Urinary bladder (tissue), 4 donors: ENCODE measurements at places on chromosomes 12 and 14.

- DNase-seq, result no peak
Observed at GRCh38 chr14:68386950-68387779, 405.7 kb downstream of the ZFP36L1 start.

GRCh38 chr12:98399532-98399931, 115.9 kb upstream of the TMPO start:
- no peak for DNase-seq

GRCh38 chr14:31440280-31440679, 17.0 kb downstream of the DTD2 start:
- DNase-seq, result no peak

- DNase-seq, result no peak
Observed at GRCh38 chr12:89469361-89469760, 55.2 kb downstream of the GALNT4 start.

GRCh38 chr14:86305058-86305457, 775.1 kb downstream of the FLRT2 start:
- no peak for DNase-seq

DNA sequence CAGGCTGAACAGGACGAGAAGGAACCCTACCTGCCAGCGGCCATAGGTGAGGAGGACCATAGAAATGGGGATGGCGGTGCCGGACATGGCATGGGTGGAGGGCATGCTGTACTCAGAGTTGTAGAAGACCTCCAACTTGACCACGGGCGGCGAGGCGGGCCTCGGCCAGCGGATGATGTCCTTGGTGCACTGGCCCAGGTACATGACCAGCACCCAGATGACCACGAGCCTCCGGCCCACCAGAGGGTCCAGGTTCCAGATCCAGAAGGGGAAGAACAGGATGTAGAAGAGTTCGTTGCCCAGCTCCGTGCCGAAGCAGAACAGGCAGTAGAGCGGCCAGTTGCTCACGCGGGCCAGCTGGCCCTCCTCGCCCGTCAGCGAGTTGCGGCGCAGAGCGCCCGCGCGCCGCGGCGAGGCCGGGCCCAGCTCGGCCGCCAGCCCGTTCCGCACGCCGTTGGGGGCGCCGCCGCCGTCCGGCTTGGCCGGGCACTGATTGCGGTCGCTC, 582 bp downstream of the SGPP1 start:
- DNase-seq, result no peak

- no peak for DNase-seq
Observed at GRCh38 chr14:103832046-103832445, 15.3 kb downstream of the PPP1R13B start.

GRCh38 chr12:15801770-15802744, 12.9 kb upstream of the EPS8 start:
- DNase-seq, result no peak

- no peak for DNase-seq
Observed at GRCh38 chr12:21384261-21384660, 11.6 kb downstream of the IAPP start.

DNA sequence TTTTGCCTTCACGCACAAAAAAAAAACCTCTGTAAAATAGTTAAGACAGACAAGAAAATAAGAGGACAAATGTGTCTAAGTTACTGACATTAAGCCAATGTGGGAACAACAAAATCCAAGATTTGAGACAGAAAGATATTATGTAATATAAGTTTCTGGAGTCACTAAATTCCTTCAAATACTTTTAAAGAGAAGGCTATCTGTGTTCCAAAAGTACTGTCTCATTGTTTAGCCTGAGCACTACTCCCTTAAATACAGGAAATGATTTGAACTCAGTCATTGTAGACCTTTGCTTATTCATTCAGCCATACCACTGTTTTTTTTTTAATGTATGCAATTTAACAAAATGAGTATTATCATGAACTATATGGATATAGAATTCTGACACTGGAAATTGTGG, 82.7 kb upstream of the KITLG start:
- no peak for DNase-seq

DNA sequence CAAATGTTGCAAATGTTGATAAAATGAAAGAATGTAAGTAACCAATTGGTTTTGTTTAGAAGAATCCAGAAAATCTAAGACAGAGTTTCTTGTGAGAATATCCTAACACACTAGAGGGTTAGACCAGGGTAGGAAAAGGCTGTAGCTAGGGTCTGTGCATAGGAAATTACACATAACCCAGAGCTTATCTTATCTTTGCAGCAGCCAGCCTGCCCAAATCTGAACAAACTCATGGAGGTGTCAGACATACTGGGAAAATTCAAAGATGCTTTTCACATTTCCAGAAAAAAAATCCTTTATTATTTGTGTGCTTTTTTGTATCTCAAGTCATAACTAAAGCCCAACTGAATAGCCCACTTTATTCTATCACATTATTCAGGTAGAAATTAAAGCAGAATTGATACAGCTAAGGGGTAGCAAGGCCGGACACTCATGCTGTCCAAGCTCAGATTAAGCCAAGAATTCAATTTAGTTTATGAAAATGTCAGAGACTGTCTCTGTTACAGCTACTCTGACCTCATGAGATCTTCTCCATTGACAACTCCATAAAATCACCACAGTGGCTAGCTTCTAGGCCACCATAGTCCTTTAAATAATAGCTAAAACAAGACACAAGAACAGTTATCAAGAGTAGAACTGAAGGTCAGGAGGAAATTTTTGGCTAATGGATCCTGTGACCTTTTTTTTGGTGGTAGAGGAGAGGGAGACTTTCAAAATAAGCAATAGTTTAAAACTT, 169.6 kb upstream of the RASSF8 start:
- DNase-seq, result no peak

- no peak for DNase-seq
Observed at GRCh38 chr12:58918469-58918844, 1.8 kb downstream of the LRIG3 start.

DNA sequence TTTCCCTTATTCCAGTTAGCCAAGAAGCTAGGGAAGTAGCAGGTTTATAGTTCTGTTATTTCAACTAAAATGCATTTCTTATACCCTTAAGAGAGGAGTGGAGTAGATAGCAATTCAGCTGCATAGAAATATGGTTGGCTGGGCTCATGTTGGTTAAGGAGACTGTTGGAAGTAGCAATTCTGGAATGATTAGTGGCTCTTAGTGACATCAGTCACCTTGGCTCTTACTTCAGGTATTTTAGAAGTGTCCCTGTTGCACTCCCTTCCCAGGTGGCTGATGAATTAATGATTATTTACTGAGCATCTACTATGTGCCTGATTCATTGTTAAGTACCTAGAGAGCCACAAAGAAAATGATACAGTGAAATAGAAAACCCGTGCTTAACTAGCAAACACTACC, 128.1 kb downstream of the MGST1 start:
- no peak for DNase-seq

- no peak for DNase-seq
Observed at GRCh38 chr14:91368776-91369416, 48.7 kb downstream of the CCDC88C start.

GRCh38 chr14:73771848-73772638, 57.9 kb upstream of the PNMA1 start:
- no peak for DNase-seq

DNA sequence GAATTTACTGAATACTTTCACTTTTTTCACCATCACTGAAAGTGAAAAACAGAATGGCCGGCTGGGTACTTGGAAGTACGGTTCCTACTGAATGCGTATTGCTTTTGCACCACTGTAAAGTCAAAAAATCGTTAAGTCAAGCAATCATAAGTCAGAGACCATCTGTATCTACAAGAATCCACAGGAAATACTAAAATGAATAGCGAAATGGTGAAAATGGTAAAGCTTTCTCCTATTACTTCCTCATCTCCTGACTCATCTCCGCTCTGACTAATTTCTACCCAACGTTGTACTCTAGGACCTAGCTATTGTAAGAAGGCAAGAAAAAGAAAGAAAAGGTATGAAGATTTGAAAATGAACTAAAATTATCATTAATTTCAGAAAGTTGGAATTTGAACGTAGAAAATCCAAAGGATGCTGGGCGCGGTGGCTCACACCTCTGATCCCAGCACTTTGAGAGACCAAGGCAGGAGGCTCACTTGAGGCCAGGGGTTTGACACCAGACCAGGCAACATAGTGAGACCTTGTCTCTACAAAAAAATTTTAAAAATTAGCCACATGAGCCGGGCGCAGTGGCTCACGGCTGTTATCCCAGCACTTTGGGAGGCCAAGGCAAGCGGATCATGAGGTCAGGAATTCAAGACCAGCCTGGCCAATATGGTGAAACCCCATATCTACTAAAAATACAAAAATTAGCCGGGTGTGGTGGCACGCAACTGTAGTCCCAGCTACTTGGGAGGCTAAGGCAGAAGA, 5.3 kb upstream of the CDCA4 start:
- no peak for DNase-seq

DNA sequence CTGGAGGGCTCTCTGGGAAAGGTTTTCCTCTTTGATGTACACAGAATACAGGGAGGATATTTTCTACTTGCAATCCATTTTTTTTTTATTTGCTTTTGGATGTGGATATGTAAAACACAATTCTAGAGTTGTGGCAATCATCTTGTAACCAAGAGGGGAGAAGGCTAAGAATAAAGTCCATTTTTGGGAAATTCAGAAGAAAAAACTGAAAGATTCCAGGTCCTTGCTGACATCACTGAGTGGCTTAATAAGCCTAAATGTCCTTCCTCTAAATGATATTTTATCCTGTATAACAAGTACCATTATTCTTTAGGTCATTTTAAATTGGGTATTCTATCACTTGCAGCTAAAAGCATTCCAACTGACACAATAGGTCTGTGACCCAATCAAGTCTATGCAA, 64.0 kb downstream of the PPP1R12A start:
- DNase-seq, result no peak

DNA sequence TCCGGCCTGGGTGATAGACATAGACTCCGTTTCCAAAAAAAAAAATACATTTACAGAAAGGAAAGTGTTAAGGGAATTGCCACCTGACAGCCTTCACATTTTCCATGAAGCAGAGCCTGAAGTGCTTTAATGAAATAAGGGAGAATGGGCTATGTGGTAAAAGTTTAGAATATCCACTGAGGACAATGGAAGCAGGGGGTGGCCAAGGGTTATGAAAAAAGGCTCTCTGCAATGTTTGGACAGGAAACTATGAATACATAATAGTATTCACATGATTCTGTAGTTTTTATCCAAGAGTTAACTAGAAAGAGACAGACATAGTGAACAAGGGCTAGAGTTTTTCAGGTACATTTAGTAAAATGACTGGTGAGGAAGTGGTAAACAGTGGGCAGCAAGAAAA, 75.3 kb downstream of the COCH start:
- DNase-seq, result no peak

DNA sequence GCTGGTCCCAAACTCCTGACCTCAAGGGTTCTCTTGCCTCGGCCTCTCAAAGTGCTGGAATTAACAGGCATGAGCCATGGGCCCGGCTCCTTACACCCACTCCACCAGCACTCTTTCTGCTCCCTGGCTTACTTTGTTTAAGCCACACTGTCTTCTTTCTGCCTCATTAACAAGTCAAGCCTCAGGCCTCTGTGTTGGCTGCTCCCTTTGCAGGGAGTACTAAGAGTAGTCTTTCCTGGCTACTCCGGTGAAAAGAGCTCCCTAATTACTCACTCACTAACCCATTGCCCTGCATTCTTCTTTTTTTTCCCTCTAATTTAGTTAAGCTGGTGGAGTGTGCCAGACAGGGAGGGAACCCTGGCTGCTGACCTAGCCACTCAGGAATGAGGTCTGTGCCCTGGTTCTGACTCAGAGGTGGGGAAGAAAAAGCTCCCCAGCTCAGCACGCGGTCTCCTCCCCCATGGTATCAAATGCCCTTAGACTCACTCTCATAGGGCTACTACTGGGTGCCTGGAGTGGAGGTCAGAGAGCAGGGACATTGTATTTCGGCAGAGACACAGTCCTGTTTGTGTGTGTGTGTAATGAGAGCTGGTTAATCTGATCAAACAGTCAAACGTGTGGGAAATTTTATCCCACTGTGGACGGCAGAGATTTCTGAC, 19.8 kb downstream of the GALNT6 start:
- peak; percentile 55 for DNase-seq

- no peak for DNase-seq
Observed at GRCh38 chr12:93790472-93791152, 113.4 kb downstream of the CRADD start.

- DNase-seq, result no peak
Observed at GRCh38 chr14:93915800-93916199, 11.3 kb upstream of the FAM181A start.

GRCh38 chr12:95173392-95174251, 43.6 kb downstream of the FGD6 start:
- peak; percentile 61 for DNase-seq

DNA sequence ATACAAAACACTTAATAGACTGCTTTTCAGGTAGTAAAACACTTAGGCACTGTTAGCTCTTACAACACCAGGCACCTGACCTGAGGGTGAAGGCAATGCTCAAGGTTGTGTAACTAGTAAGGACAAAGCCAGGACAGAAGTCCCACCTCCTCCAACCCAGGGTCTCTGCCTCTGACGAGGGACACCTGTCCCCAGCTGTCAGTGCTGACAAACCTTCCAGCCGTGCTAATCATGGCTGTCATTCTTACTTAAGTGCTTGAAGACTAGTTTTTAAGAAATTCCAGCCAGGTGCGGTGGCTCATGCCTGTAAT, 62.5 kb upstream of the MAX start:
- DNase-seq, result no peak

GRCh38 chr12:2395354-2395977, 342.7 kb downstream of the CACNA1C start:
- no peak for DNase-seq

DNA sequence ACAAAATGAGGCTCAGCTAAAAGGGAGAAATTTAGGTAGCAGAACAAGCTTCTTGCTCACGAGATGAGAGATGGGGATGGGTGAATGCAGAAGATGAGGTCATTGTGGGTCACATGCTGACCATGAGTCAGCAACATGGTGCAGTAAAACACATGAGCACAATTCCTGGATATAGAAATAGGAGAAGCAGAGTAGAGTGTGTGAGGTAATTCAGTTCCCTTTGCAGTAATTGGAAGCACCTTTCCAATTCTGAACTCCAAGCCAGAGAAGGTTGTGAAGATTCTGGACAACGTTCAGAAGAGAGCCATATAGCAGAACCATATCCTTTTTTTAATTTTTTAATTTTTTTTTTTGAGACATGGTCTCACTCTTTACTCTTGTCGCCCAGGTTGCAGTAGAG, 62.0 kb upstream of the LMNTD1 start:
- no peak for DNase-seq
